ENCODE measurements at places on chromosomes 5 and 9.

GRCh38 chr9:114174876-114175771 is 19.8 kb downstream of the COL27A1 start:
- DNase-seq, result no peak

GRCh38 chr9:121141706-121142105 is 60.0 kb downstream of the RAB14 start:
- DNase-seq, result no peak

DNA sequence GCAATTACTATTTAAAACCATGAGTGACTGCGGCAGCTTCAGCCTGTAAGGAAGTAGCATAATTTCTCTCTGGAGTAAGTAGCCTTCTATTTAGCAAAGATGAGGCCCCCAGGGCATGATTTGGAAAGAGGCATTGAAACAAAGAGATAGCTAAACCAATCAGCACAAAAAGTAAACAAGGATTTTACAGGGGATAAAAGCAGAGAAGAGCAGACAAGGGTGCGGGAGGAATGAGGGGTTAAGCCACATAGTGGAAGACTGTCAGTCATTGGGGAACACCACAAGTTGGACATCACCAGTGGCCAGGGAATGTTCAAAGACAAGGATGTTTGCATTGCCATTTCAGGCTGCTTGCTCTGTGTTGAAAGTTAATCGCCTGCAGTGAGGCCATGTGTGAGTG is 24.0 kb upstream of the C5orf63 start:
- no peak for DNase-seq

DNA sequence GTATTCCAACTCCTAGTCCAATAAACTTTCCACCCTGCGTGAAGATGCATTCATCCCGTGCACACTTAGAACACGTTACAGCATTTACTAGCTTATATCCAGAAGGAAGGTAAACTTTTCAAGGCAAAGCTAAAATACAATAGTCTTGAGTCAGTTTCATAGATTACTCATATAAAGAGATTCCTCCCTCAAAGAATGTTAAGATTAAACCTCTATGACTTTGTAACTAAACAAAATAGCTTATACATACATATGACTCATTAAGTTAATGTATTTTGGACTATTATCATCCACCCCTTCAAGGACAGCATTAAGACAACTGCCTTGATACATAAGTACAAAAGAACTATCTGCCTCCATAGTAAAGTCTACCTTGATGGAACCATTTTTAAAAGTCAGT is 36.1 kb downstream of the TLE1 start:
- no peak for DNase-seq

- DNase-seq, result no peak
Measured at GRCh38 chr9:128523199-128523925, 18.8 kb downstream of the GLE1 start.

GRCh38 chr5:154829589-154830218 is 20.7 kb downstream of the FAXDC2 start:
- DNase-seq, result no peak

DNA sequence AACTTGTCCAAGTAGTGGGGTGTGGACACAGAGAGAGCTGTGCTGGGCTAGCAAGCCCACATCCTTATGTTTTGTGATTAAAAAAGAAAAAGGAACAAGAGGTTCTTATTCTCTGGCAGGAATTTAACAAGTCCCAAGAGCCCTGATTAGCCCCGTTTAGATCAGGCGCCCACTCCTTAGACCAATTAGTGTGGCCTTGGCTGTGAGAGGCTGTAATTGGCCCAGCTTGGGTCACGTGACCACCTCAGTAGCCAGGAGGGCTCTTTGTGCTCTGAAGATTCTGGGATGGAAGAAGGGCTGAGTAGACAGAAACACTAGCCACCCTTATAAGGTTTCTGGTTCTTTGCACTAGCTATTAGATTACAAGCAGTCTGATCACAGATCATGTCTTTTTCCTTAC is 31.1 kb downstream of the GCNT4 start:
- no peak for DNase-seq

Data from NCI-H2081 treated with DMSO at 0.1 percent for 48 hours (cell line).